HFF-Myc (cell line): ENCODE measurements at places on chromosomes 6 and 20.

DNA sequence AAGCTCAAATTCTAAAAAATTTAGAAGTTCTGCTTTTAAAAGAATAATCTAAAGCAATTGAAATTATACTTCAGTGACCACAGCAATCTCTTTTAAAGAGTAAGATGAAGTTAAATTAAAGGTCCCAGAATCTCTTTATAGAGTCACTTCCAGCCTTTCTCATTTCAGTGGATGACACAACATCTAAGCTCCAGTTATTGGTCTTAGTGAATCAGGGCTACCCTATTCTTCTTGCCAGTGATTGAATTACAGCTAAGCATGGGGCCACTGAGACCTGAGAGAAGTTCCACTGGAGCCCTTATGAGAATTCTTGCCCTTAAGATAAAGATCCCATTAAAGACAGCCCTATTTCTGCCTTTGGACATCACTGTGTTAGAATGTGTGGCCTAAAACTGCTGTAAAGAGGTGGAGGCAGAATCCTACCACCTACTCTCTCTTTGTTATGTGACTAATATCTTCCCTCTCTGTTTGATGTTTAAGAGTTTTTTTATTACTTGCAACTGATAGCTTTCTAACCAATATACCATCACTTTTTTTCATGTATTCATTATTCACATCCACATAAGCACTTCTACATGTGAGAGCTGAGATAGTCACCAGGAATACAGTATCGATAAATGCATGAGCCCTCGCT lies 128.6 kb downstream of the UNC5CL start:
- no peak for DNase-seq

DNA sequence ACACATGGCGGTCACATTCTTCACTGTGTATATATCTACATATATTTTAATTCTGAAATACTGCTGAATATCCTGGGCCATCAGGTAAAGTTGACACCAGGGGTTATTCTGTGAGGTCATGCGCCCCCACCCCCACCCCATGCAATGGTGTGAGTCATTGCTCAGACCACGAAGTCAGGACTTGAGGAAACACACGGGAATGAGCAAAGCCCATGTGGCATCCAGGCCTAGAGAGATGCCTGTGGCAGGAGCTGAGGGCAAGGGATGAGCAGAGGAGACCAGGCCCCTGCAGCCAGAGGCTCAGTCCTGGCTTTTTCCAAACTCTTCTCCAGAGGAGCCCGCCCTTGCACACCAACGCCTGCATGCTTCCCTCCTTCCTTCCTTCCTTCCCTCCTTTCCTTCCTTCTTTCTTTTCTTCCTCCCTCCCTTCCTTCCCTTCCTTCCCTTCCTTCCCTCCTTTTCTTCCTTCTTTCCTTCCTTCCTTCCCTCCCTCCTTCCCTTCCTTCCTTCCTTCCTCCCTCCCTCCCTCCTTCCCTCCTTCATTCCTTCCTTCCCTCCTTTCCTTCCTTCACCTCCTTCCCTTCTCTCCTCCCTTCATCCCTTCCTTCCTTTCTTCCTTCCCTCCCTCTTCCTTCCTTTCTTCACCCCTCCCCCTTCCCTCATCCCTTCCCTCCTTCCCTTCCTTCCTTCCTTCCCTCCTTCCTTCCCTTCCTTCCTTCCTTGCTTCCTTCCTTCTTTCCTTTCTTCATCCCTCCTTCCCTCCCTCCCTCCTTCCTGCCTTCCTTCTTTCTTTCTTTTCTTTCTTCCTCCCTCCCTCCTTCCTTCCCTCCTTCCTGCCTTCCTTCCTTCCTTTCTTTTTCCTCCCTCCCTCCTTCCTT lies 72.0 kb upstream of the INSM1 start:
- DNase-seq = peak; percentile 12

DNA sequence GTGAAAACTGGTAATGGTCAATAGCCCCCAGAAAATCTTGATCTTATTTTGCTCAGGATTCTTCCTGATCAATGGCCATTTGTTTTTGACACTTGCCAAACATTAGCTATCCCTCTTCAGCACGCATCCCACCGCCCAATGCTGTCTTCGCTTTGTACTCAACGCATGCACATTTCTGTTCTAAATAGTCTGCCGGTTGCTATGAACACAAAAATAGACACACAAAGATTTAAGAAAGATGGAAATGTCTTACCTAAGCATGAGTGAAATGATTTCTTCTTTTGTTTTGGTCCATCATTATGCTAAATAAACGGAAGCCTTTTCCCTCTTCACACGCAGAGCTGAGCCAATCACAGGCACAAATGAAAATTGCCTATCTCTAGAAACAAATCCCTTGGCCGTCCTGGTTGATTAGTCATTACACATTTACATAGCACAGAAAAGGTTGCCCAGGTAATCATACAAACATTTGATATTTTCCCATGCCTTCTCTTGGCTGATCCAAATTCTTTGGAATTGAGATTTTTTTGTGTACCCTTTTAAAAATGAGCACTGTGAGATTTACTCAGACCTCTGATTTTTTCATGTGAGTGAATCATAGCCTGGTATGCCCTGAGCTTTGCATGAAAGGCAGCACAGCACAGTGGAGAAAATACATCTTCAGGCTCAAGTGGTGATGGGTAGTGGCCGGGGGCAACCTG lies 70.5 kb upstream of the FAM184A start:
- DNase-seq = no peak

DNA sequence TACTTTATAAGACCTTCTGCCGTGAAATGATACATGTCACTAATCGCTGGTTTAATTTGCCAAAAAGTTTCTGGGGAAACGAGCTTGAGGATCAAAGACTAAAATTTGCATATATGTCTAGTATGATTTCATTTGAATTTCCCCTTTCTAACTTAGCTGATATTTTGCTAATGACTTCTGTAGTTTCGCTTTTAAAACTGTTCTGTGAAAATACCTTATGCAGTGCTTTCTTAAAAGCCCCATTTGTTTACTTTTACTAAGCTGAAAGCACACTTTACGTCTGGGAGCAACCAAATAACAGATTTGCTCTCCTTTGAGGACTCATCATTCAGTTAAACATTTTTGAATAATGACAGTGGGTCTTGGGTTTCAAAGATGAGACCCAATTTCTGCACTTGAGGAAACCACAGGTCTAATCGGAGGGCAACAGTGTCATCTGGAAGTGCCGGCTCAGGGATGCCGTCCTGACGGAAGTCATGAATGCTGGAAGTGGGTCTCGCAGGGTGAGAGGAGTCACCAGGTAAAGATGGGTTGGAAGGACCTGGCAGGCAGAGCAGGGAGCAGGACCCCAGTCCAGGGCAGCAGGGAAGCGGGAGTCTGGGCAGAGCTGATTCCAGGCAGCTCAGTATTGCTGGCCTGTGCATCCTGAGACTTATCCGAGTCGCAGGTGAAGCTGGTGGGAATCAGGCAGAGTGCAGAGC lies 33.2 kb downstream of the PLEKHG1 start:
- DNase-seq = no peak
